GM18507 (cell line): ENCODE measurements at places on chromosomes 4 and X.

DNA sequence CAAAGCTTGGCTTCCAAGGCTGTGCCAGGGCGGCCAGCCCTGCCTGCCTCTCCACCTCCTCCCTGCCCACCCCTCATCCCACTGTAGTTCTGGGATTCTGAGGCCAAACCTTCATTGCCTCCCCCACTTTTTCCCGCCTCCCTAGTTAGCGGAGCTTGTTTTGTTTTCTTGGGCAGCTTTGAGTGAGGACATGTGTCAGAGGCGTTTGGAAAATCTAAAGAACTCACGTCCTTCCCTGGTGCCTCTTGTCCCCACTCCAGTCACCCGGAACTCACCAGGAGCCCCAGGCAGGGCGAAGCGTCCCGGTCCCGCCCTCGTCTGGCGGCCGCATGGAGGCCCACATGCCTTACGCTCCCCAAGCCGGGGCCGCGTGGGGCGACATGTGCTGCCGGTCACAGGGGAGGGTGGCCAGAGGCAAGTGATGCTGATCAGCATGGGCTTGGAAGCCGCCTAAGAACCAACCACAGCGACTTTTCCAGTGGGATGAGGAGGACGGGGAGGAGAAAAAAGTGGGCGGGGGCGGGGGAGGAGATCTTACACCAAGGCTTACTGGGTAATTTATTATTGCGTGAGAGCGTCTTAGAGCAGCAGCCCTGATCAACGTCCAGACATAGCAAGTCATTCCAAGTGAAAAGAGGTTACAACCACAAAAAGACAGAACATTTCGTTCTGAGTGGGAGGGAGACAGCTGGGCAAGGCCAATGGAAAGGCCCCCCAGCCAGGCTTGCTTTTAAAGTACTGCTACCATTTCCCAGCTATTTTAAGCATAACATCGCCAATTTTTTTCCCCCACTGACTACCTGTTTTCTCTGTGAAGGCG, 48.5 kb downstream of the PRPS1 start:
- no peak for DNase-seq

DNA sequence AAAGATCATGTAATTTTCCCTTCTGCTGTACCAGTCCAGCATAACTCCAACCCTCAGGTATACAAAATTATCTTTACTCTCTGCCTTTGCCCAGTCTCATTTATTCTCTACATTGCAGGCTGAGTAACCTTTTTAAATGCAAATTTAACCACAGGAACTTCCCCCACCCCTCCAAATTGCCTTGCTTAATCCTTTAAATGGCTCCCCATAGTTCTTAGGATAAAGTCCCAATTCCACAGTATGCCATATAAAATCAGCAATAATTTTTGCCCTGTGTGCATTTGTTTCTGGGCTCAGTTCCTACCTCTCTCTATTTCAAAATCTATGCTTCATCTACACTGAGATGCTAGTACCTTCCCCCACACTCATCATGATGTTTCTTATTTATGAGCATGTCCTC, 879.7 kb downstream of the RPA4 start:
- no peak for DNase-seq

- DNase-seq: no peak
These were observed 50.0 kb downstream of the COX18 start for GRCh38 chr4:73019462-73020047.

GRCh38 chrX:55981603-55982002, 250.6 kb upstream of the KLF8 start:
- no peak for DNase-seq

- DNase-seq: no peak
These were observed 151.5 kb downstream of the PDLIM5 start for GRCh38 chr4:94603170-94603747.

- DNase-seq: no peak
These were observed 59.6 kb downstream of the RPS3A start for GRCh38 chr4:151158979-151159378.

- DNase-seq: no peak
These were observed 38.6 kb downstream of the ANK2 start for GRCh38 chr4:113088050-113088449.

GRCh38 chr4:62548108-62548524, 1348.0 kb downstream of the ADGRL3 start:
- DNase-seq: no peak

DNA sequence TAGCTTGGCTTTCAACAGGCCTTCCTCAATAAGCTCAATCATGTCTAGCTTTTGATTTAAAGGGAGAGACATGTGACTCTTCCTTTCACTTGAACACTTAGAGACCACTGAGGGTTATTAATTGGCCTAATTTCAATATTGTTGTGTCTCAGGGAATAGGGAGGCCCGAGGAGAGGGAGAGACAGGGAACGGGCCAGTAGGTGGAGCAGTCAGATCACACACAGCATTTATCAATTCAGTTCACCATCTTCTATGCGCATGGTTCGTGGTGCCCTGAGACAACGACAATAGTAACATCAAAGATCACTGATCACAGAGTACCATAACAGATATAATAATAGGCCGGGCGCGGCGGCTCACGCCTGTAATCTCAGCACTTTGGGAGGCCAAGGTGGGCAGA, 17.8 kb downstream of the ZNF81 start:
- no peak for DNase-seq

GRCh38 chrX:113929004-113929403, 654.9 kb upstream of the HTR2C start:
- no peak for DNase-seq

DNA sequence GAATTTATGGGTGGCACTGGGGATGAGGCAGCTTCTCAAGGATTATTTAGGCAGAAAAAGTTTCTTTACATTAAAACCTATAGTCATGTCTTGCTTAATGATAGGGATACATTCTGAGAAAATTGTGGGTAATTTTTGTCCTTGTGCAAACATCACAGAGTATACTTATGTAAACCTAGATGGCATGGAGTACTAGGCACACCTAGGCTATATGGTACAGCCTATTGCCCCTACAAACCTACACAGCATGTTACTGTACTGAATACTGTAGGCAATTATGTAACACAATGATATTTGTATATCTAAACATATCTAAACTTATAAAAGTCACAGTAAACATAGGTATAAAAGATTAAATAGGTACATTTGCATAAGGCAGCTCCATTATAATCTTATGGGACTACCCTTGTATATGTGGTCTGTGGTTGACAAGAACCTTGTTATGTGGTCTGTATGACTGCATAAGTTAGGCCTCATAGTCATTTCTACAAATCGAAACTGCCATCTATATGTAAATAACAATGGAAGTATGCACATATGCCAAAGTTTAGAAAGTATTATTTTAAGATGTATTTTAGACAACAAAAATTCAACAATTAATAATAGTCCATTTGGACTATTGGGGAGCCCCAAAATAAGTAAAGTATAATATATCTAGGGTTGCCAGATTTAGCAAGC, 87.3 kb downstream of the CFAP299 start:
- DNase-seq: no peak

- DNase-seq: no peak
These were observed 1894.4 kb downstream of the STIM2 start for GRCh38 chr4:28755081-28755480.

GRCh38 chr4:18209448-18209847, 187.9 kb upstream of the LCORL start:
- DNase-seq: no peak

- DNase-seq: no peak
These were observed 22.3 kb upstream of the EMCN start for GRCh38 chr4:100540131-100540530.
